ENCODE measurements at places on chromosomes 16 and 17.

GRCh38 chr17:31487648-31488263 is 96.3 kb downstream of the RAB11FIP4 start:
- peak; percentile 95 for DNase-seq

DNA sequence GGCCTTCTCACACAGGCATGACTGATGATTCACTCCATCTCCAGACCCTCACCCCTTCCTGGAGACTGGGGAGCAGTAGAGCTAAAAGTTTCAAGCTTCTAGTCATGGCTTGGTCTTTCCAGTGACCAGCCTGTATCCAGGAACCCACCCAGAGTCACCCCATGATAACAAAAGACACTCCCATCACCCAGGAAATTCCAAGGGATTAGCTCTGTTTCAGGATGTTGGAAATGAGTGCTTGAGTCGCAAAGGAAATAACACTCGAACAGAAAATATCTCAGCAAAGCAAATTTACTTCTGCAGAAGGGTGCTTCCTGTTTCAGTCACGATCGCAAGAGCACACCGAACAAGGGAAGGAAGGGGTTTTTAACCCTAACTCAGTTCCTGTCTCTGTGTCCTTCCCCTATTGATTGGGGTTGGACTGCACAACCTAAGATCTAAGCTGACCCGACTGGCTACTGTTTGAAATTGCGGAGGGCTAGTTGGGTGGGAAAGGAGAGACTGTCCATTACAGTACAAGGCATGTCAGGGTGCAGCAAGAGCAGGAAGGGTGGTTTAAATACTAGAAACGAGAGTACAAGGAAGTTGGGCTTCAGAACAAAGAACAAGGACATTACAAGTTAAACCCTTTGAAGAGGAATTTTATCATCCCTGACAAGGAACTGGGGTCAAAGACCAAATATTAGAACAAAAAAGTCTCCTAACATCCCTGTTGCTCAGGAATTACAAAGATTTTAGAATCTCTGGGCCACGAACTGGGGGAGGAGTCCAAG is 224.4 kb upstream of the CACNG5 start:
- no peak for DNase-seq

DNA sequence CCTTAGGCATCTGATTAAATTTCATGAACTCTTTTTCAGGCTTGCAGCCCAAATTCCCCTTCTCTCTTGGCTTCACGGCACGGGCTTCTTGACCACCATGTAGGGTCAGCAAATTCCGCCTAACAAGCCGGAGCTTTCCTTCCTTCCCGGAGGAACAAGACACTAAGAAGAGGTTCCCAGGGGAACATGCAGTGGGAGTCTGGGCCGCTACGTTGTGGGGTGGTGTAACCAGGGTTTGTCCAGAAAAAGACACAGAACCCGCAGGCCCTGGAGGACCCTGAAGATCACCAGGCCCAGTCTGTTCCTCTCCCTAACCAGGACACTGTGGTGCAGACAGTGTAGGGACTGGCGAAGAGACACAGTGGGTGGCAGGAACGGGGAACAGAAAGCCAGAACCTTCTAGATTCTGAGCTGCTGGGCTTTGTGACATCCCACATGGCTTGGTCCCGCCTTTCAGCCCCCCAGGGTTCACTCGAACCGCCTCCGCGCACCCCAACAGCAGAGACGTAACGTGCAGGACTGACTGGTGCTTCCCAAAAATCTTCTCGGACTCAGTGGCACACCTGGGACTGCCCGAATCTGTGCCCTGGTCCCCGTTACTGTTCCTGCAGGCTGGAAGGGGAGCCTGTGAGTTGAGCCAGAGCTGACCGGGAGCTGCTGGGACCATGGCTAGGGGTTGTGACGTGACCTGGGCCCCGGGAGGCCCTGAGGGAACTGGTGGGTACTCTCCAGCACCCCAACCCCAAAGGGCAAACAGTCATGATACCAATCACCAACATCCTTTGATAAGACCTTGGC is 55.2 kb downstream of the TBC1D16 start:
- no peak for DNase-seq

DNA sequence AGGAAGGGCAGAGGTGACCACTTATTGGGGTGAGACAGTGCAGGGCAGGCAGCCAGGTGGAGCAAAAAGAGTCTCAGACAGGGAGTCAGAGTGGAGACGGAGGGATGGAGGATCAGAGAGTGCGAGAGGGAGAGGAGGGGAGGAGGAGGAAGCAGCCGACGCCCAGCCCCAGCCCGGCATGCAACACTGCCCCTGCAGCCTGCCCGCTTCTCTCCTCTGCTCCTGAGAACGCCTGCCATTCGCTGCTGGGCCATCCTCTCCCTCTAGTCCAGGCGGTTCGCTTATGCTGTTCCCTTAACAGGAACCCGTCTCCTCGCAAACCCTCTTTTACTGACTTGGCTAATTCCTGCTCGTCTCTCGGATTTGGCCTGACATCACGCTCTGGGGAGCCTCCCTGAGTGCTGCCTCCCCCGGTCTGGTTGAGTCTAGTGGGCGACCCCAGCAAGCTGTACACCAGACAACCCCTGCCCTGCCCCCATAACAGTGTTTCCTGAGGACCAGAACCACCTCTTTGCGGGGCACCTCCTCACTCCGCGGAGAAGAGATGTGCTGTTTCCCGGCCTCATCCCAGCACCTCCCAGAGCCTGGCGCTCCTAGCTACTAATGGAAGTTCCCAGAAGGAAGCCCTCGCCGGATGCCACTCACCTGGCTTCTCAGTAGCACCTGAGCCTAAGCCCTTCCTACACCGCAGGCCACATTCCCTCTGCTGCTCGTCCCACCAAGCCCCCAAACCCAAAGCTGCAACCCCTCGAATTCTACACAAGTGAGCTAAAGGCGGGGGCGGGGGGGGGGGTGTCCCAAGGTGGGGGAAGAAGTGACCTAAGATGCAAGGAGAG is 61.2 kb upstream of the CCL1 start:
- DNase-seq, result no peak

GRCh38 chr16:22285080-22285479 is 12.1 kb upstream of the POLR3E start:
- no peak for DNase-seq
